ENCODE measurements at places on chromosomes 6 and 20.

- no peak for DNase-seq
Measured at GRCh38 chr20:50467718-50468356, 42.3 kb upstream of the PTPN1 start.

- DNase-seq: no peak
Measured at GRCh38 chr6:170044836-170045562, 245.9 kb downstream of the DLL1 start.

GRCh38 chr6:2725999-2726567 lies 24.6 kb downstream of the MYLK4 start:
- DNase-seq: no peak

GRCh38 chr6:113672491-113673149 lies 184.5 kb upstream of the MARCKS start:
- no peak for DNase-seq

DNA sequence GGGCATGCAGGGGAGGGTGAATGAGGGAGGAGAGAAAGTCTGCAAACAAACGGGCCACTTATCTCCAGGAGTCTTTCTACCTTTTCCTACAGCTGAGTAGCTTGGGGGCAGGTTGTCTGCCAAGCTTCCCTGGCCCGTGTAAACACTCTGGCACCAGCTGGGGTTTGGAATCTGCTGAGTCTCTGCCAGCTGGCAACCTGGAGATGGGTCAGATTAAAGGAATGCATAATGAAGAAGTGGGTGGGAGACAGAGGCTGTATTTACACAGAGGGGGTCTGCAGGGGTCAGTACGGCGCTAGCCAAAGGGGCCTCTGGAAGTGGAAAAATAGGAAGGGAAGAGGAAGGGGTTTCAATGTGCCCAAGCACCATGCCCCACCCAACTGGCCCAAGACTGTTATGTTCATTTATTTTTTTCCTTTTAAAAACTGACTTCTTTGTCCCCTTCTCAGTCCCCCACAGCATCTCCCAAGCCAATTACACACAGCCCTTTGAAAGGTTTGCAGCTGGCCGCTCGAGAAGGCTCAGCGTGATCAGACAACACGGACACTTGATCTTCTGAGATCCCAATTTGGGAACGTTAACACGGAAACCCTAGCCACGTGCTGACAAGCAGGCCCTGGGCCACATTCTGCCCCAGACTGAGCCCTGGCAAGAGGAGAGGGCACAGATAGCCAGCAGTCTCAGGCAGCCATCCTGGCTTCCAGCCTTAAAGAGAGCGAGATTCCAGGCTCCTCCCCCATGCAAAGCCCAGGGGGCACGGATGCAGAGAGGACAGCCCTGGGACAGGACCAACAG lies 25.2 kb downstream of the TRAM2 start:
- DNase-seq: no peak

DNA sequence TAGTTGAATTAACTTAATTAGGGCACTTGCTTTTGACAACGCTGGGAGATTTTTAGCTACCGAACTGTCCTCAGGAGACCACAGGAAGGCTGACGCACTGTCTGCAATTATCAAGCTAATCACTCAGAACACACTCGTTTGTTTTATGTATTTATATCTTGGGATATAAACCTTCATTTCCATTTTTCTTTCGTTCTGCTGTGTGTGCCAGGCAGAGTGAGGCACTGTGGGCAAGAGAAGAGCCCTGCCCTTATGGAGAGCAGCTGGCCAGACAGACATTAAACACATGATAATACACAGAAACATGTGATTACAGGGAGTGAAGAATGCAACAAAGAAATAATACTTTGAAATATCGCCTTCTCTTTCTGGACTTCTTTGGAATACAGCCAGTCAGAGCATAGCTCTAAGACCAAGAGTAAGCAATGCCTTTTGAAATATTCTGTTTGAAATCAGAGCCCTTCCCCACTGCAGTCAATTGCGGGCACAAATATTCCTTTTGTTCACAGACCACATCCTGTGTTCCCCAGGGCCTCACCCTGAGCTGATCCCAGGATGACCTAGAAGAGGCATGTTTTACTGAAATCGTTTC lies 96.8 kb downstream of the ANKRD60 start:
- DNase-seq: no peak

DNA sequence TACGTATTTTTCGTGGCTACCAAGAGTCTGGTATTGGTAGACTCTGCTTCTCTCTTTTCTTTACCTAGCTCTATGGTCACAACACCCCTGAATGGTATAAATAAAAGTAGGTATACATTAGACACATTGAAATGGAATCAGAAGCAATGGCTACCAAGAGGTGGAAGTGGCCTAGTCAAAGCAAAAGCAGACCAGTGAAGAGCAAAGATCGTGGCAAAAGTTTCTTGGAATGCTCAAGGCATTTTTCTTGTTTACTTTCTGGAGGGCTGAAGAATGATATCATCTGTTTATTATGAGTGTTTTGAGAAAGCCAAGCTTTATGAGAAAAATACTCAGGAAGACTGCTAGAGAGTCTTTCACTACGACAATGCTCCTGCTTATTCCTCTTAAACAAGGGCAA lies 28.6 kb upstream of the MOCS1 start:
- no peak for DNase-seq

GRCh38 chr6:40256224-40256623 lies 322.0 kb upstream of the MOCS1 start:
- no peak for DNase-seq

- DNase-seq: no peak
Measured at GRCh38 chr6:87925373-87926060, 122.1 kb upstream of the SPACA1 start.

All from T-helper 2 cell treated with Interferon-gamma antibody and Interleukin-4, amounts not matched to agents 5 μg/mL and 100 μg/mL, for 36 hours (primary cell).